ENCODE measurements at places on chromosomes 11 and 22.

DNA sequence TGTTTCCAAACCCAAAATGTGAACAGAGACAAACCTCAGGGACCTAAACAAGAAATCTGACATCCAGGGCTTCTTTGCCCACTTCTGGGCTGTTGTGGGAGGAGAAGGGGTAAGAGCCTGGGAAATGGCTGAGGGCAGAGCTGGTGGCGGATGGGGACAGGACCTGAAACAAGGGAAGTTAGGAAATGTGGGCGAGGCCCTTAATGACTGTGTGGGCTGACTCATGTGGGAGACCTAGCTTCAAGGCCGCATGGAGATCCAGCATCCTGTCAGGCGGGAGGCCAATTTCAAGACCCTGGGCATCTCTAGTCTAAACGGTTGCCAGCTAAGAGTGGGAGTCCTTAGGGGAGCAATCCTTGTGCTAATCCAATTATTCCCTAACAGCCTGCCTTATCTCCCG, 2.1 kb upstream of the OAF start:
- DNase-seq = no peak

- no peak for DNase-seq
Observed at GRCh38 chr22:37896939-37897338, 9.2 kb upstream of the MICALL1 start.

DNA sequence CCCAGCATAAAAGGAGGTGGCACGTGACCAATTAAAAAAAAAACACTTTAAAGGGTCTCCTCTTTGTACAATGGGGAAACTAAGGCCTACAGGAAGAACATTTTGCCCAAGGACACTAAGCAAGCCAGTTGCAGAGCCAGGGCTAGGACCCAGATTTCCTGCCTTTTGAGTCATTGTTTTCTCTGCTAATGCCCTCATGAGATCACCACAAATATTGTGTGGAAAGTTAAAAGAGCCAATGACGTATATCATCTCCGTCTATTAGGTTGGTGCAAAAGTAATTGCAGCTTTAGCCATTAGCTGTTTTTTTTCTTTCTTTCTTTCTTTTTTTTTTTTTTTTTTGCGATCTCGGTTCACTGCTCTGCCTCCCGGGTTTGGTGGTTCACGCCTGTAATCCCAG, 24.1 kb upstream of the LRRC32 start:
- no peak for DNase-seq

- DNase-seq = no peak
Observed at GRCh38 chr11:2002807-2003206, 5.2 kb upstream of the H19 start.
